Activated CD8-positive, alpha-beta T cell treated with anti-CD3 and anti-CD28 coated beads for 36 hours (primary cell): ENCODE measurements at places on chromosomes 5 and 9.

DNA sequence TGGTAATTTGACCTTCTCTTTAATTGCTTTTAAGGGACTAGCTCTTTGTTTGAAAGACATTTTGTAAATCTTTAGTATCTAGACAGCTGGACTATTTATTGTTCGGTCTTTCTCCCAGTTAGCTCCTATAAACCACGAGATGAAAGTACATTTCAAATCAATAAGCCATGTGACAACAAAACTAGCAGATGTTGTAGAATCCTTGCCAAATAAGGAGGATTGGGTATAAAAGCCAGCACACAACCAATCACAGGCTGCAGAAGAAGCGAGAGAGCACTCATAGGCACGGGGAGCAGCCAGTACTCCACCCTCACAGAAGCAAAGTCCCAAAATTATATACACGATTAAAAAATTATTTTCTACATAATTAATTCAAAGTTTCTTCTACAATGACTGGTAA, 8.1 kb upstream of the OMD start:
- no peak for DNase-seq

GRCh38 chr5:168015506-168015905, 275.9 kb upstream of the WWC1 start:
- DNase-seq, result no peak

GRCh38 chr5:169939731-169940130, 40.6 kb downstream of the INSYN2B start:
- DNase-seq, result no peak

- no peak for DNase-seq
Measured at GRCh38 chr5:32135086-32135485, 39.0 kb downstream of the GOLPH3 start.

GRCh38 chr9:133135146-133135745, 14.2 kb upstream of the RALGDS start:
- peak; percentile 83 for DNase-seq

DNA sequence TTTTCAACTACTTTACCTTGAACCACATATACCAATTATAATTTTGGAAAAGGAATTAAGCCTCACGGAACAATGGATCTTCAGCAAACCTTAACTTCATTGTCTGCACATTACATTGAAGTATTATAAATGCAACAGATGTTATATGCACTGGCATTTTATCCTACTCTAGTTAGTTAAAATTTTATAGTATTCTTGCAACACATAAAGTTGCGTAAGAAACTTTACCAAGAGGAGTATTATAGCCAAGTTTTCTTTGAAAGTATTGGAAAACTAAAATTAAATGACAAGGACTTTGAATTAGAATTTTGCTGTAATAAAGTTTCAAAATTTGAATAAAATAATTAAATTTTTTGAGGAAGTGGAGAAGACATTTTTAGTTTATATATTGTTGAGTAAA, 63.4 kb upstream of the SREK1 start:
- no peak for DNase-seq
